Activated T-cell treated with anti-CD3 and anti-CD28 coated beads, Interleukin-2, amount 50 U/mL, for 72 hours (primary cell): ENCODE measurements at places on chromosomes 4 and X. TPM values are rescaled to one million over a fixed set of nuclear protein-coding genes. Genes with fewer than 3 reads are reported as not detected.
A peak's percentile ranks its signal among the peaks of the same experiment; 100 is the strongest.

- no peak for DNase-seq
Measured at GRCh38 chrX:45781901-45782553, 581.4 kb upstream of the DIPK2B start.

- DNase-seq = no peak
Measured at GRCh38 chr4:68859655-68860054, 43.9 kb downstream of the UGT2B10 start.

Gene UGT2A1
- total RNA-seq = not detected

Gene PHKA1
- 5.9 TPM for total RNA-seq

DNA sequence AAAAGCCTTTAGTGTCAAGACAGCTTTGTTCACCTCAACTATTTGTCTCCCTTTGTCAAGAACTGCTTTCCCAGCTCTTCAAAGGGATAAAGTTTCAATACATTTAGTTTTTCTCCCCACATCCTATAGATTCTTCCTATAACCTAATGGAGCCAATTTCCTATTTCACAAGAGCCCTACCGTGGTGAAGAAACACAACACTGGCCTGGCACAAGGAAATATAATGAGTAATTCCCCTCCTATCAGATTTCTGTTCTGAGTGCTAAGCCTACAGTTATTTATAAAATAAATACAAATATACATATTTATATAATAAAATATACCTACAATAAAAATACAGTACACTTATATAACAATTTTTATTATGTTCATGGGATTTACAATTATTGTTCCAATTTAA lies 89.9 kb downstream of the SHISA3 start:
- no peak for DNase-seq

GRCh38 chr4:88793475-88793874 lies 95.8 kb upstream of the NAP1L5 start:
- no peak for DNase-seq

GRCh38 chr4:98672583-98673287 lies 14.3 kb upstream of the TSPAN5 start:
- DNase-seq = no peak

- DNase-seq = no peak
Measured at GRCh38 chr4:118260309-118260708, 92.5 kb downstream of the PRSS12 start.

Gene CCDC160
- not detected for total RNA-seq

DNA sequence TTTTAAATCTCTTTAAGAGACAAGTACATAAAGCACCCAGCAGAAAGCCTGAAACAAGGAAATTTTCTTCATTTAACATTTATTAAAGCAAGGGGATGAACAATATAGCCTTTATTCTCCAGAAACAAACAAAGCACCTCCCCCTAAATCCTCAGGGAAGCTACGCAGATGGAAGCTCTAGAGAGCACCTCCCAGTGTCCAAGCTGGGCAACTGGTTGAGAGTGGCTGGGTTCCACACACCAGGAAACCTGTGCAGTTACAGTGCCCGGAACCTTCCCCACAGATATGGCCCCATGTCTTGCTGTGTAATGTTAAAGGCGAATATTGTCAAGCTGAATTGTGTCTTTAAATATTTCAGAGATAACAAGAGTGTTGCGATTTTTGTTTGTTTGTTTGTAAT lies 8.9 kb upstream of the TRIML1 start:
- no peak for DNase-seq

Gene ARHGAP36
- not detected for total RNA-seq

DNA sequence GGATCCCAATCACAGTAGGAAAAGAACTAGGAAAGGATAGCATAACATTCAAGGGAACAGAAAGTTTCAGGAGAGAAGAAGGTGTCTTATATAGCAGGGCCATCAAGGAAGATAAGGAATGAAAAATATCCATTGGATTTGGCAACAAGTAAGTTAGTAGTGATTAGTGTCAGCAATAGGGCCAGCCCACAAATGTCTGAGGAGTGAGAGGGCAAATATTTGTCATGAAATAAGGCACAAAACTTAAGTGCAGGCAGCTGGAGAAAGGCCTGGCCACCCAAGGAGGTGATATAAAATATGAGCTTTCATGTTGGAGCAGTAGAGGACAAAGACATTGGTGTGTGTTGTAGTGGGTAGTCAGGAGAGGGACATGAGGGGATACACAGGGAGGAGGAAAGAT lies 132.1 kb downstream of the COL4A6 start:
- no peak for DNase-seq

Gene SLC49A3
- 0.37 TPM for total RNA-seq

DNA sequence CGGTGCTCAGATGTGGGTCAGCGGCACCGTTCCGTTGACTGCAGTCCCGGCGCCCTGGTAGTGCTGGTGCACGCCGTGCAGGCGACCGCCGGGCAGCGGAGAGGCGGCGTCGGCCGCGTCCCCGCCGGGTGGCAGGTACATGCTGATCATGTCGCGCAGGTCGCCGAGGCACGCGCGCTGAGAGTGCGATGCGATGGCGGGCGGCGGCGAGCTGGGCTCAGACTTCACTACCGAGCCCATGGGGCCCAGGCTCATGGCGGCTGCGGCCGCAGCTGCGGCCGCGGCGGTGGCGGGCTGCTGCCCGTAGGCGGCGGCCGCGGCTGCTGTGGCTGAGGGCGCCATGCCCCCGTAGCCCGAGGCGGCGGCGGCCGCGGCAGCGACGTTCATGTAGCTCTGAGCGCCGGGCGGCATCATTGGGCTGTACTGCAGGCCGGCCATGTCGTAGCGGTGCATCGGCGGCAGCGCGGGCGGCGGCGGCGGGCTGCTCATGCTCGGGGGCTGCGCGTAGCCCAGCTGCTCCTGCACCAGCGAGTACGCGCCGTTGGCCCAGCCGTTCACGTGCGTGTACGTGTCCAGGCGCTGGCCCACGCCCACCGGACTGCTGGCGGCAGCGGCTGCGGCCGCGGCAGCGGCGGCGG lies 1.0 kb downstream of the SOX3 start:
- no peak for DNase-seq

Gene THAP9
- 4.4 TPM for total RNA-seq

- no peak for DNase-seq
Measured at GRCh38 chr4:111697176-111697942, 447.9 kb upstream of the FAM241A start.

GRCh38 chrX:78595901-78596502 lies 63.1 kb downstream of the RTL3 start:
- DNase-seq = peak; percentile 3

- no peak for DNase-seq
Measured at GRCh38 chr4:87843936-87844335, 11.2 kb downstream of the MEPE start.

- DNase-seq = peak; percentile 11
Measured at GRCh38 chr4:123676890-123677229, 280.3 kb downstream of the SPRY1 start.

DNA sequence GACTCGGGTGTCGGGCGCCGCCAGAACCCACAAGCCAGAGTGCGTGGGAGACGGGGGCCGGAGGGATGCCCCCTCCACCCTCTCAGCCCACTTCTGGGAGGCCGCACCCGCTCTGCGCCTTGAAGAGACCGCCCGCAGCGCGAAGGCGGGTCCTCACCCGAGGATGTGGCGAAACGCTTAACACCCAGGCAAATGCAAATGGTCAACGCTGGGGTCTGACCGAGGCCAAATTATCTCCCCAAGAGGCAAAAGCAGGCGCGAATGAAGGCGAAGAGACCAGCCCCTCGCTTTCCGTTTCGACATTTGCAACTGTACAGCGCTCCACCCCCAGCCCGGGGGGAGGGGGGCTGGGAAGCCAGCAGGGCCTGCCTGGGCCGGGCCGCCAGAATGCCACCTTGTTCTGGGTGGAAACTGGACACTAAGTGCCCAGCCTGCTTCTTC lies 137.7 kb upstream of the ZIC3 start:
- no peak for DNase-seq

DNA sequence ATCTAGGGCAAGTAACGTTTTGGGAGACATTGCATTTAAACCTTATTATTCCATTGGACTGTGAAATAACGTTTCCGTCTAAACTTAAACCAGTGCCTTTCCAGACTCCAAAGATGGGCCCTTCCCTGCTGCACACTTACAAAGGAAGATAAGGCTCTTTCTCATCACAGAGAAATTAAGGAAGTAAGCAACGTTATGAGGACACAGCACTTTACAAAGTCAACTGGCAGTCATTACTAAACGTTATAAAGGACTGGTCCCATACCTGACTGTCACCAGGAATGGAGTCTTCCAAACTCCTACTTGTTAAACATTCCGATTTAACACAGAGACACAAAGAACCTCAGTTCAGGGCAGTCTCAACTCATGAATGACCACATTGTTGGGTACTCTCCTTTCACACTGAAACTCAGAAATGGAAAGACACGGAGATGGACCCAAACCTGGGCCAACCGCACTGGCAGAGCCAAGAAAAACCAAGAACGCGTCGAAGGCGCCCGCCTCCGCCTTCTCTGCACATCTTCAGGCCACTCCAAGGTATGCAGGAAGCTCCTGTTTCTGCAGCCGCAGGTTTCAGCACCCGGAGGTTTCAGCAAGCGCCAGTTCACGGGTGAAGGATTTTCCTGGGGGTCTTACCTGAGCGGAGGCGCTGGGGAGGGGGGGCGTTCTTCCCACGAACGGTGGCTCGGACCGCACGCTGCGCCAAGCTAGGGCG lies 670 bp downstream of the PAPSS1 start:
- DNase-seq = peak; percentile 44

- DNase-seq = no peak
Measured at GRCh38 chr4:39621582-39621981, 17.1 kb downstream of the SMIM14 start.

Gene DOK7
- not detected for total RNA-seq

DNA sequence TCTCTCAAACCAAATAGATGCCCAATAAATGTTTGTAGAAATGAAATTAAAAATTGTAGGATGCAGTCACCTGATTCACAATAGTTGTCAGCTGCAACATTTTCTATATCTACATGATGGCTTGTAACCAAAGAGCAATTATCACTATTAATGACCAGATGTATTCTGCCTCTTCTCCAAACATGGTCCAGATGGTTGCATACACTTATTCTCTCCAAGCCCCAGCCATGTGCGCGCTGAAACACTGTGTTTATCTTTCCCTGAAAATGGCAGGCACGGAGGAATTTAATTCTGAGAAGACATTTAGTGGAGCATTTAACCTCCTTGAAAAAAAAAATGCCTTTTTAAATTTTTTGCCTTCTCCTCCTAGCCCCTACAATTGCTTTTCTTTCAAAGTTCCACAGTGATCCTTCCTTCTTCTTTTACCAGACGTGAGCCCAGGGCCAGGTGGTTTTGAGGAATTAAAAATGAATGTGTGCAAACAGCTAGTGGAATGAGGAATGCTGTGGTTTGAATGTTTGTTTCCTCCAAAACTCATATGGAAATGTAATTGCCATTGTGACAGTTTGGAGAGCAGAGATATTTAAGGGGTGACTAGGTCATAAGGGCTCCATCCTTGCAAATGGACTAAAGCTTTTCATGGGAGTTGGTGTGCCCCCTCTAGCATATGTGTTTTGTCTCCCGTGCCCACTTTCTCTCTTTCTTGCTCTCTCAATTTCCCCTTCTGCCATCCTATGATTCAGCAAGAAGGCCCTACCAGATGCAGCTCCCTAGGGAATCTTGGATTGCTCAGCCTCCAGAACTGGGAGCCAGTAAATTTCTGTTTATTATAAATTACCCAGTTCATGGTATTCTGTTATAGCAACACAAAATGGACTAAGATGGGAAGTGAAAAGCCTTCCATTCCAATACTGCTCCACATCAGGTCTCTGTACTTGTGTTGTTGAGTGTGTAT lies 136.0 kb downstream of the GABRB1 start:
- DNase-seq = no peak

DNA sequence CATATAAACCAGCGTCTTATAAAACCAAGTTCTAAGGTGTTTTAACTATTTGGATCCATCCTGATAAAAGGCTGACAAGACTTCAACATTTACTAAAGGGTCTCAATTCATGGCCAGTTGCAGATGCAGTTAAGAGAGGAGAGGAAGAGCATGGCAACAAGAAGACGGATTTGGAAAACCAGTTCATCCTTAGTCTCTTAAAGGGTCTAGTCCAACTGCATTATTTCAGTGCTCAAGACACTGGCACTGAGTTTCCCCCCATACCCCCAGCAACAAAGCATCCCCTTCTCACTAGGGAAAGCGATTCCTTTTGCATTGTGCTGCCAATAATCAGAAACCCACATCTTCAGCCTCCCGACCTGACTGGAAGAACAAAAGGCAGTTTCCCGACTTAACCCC lies 90.3 kb upstream of the TFDP3 start:
- DNase-seq = no peak

Gene CEP135
- 23.1 TPM for total RNA-seq

Gene HSFX3
- not detected for total RNA-seq

DNA sequence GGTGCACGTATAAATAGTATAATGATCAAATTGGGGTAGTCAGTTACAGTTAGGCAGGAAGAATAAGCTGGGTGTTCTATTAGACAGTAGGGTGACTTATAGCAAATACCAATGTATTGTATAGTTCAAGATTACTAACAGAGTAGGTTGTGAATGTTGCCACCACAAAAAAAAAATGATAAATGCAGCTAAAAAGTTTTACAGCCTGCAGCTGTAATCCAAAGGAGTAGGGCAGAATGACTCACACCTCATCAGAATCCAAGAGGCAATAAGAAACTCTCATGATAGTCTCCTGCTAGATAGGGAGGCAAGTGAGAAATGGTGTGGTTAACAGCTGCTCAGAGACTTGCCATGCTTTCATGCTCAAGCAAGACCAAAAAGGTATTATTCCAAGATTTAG lies 19.6 kb upstream of the TCEAL4 start:
- no peak for DNase-seq

Gene KDR
- total RNA-seq = not detected

DNA sequence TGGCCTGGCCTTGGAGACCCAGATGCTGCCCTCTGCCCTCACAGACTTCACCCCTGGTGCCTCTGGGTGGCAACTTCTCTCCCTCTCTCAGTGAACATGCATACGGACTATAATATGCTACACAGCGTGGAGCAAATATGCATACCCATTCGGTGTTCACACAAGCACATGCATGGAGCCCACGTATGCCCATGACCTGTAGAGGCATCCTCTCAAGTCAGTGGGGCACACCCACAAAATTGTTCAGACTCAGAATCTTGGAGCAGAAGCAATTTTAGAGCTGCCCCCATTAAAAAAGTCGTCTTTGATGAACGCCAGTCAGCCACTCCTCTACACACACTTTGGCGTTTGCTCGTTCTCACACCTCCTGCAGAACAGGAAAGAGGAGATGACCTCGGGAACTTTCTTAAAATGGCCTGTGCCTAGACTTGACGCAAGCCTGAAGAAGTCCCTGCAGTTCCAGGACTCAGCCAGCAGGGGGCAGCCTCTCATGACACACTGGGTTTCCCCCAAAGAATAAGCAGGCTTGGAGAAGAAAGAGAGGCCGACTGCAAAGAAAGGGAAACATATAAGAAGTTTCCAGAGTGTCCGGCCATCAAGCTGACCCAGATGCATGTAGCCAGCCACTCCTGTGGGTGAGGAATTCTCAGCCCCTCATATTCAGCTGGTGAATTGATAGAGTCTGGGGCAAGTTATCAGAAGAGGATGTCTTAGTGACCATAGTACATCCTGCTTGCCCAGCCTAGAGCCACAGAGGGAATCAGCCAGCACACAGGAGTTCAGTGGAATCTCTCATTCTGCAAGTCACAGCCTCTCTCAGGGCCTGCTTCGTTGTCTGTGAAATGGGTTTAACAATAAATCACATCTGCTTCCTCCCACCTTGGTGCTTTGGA lies 17.3 kb downstream of the APLN start:
- peak; percentile 68 for DNase-seq
